ENCODE measurements at places on chromosomes 4 and X.
A peak's percentile ranks its signal among the peaks of the same experiment; 100 is the strongest.

DNA sequence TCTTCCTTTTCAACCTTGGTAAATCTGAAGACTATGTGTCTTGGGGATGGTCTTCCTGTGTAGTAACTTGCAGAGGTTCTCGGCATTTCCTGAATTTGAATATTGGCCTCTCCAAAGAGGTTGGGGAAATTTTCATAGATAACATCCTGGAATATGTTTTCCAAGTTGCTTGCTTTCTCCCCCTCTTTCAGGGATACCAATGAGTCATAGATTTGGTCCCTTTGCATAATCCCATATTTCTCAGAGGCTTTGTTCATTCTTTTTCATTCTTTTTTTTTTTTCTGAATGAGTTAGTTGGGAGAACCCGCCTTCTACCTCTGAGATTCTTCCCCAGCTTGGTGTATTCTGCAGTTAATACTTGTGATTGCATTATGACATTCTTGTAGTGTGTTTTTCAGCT lies 549.2 kb upstream of the AMOT start:
- DNase-seq = no peak

- no peak for DNase-seq
These were observed 236.4 kb upstream of the TTC29 start for GRCh38 chr4:147182041-147182440.

- no peak for DNase-seq
These were observed 82.0 kb upstream of the FAM241A start for GRCh38 chr4:112063260-112063659.

DNA sequence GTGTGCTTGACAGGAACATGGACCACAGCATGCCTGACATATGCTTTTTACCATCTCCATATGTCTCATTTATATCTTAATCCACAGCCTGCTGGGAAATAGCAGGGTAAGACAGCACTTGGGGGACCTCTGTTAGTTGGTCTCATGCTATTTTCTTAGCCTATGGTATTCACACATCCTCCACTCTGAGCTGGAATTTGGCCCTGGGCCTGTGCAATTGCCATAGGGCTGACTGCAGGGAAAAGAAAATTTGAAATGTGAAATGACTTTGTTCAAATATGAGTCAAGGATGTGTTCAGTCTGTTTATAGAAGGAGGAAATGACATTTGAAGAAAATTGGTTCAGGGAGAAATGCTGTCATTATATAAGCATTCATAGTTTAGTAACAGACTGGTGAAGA lies 9.6 kb upstream of the MAP7D3 start:
- DNase-seq = no peak

- DNase-seq = no peak
These were observed 94.9 kb upstream of the NKX1-1 start for GRCh38 chr4:1500966-1501753.

- no peak for DNase-seq
These were observed 578.6 kb downstream of the SPOCK3 start for GRCh38 chr4:166655705-166656104.

DNA sequence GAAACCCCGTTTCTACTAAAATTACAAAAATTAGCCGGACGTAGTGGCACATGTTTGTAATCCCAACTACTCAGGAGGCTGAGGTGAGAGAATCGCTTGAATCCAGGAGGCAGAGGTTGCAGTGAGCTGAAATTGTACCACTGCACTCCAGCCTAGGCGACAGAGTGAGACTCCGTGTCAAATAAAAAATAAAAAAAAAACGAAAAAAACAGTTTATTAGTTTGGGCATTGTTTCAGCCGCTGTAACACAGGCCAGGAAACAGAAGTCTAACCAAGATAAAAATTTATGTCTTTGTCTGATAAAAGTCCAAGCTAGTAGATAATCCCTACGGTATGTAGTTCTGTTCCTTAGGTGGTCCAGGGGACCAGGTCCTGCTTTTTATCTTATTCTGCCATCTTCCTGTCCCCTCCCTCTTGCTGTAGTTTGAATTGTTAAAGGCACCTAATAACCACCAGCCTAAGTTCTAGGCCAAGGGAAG lies 21.4 kb downstream of the USO1 start:
- no peak for DNase-seq

- no peak for DNase-seq
These were observed 3.0 kb downstream of the RAB9A start for GRCh38 chrX:13691841-13692371.

- no peak for DNase-seq
These were observed 14.1 kb downstream of the AMER1 start for GRCh38 chrX:64191281-64192010.

DNA sequence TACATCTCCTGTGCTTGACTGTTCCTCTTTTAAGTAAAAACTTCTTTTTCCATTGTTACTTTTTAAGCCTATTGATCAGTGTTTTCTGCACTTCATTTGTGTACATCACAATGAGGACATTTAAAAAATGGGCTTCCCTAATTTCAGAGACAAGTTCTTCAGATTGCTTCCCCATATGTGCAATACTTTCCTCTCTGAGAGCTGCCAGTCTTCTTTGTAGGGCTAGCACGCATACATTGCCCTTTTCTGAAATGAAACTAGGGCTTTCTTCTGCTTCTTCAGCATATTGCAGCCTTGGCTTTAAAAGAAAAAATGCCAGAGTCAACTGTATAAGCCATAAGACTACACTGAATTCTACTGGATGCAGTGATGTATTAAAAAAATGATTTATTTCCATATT lies 37.8 kb downstream of the FAT4 start:
- no peak for DNase-seq

- DNase-seq = no peak
These were observed 20.4 kb upstream of the NPY2R start for GRCh38 chr4:155187989-155188388.

GRCh38 chr4:2281575-2282343 lies 19.9 kb upstream of the MXD4 start:
- DNase-seq = no peak

GRCh38 chr4:48681856-48682255 lies 98.2 kb downstream of the FRYL start:
- no peak for DNase-seq

GRCh38 chr4:126071346-126072333 lies 756.9 kb downstream of the FAT4 start:
- peak; percentile 67 for DNase-seq

DNA sequence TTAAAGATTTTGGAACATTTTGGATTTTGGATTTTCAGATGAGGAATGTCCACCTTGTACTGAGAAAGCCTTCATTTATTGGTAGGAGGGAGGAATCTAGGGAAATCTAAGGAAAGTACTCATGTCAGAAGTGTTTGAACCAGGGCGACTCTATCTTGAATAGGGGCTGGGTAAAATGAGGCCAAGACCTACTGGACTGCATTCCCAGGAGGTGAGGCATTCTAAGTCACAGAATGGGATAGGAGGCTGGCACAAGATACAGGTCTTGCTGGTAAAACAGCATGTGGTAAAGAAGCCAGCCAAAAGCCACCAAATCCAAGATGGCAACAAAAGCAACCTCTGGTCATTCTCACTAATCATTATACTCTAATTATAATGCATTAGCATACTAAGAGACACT lies 118.9 kb downstream of the MXRA5 start:
- no peak for DNase-seq

DNA sequence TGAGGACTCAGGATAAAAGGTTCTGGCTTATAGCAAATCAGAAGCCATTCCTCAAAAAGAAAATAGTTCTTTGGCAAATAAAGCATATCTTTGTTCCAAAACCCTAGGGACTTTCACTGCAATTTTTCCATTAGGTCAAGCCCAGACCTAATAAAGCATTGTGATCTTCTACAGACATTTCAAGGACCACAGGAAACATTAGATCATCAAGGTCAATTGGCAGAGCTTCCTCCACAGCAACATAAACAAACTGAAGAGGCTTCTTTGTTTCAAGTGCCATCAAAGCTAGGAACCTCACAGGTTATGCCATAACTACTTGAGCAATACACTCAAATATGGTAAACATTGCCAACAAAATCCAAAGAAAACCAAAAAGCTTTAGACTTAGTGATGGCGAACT lies 144.9 kb downstream of the ANXA5 start:
- no peak for DNase-seq

DNA sequence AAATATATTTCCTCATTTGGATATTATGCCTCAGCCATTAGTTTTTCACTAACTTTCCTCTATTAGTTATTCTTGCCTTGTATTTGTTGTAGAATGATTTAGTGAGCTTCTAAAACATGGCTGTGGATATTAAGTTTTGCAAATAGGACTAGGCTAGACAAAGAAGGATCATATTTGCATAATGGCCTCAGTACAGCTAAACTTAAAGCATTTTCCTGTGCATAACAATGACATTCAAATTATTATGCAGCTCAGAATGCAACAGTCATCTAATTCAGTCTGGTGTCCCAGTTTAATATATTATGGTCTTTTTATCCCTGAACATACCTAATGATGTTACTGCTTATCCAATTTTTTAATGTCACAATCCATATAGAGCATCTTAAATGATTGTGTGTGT lies 155.3 kb upstream of the DDIT4L start:
- no peak for DNase-seq

- no peak for DNase-seq
These were observed 859.5 kb downstream of the STIM2 start for GRCh38 chr4:27720010-27720766.

- DNase-seq = no peak
These were observed 25.6 kb upstream of the TEX13C start for GRCh38 chrX:125293850-125294780.

DNA sequence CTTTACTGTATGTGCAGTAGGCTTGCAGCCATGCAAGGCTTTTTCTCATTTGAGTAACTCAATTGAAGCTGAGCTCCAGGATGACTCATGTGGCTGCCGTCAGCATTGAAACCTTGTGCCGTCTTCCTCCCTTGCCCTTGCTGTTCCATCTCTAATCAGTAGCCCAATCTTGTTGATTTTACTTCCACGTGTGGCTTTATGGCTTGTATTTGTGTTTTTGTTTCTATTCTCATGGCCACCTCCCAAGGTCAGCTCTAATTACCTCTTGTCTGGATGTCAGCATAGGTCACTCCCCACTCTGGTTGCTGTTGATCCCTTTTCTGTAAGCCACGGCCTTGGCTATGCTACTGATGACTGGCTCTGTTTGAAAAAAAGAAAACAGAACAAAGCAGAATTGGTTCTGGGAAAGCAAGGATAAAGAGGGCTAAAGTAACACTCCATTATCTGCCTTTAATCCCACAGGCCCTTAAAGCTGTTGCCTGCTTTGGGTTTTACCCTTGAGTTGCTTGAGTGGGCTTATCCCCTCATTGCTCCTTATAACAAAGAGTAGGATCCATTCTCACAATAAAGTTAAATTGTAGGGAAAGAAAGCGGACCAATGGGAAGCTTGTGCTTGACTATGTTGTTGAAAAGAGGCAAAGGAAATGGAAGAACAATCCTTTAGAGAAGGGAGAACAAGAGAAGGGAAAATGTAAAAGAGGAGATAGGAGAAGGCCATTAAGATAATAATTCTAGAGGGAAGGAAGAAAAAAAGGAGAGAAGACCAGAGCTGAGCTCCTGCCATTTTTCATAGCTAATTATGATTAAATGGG lies 173.9 kb upstream of the PGRMC2 start:
- peak; percentile 86 for DNase-seq

- peak; percentile 7 for DNase-seq
These were observed 1060.8 kb downstream of the FAT4 start for GRCh38 chr4:126375462-126376054.

GRCh38 chr4:173917255-173917960 lies 366.1 kb downstream of the FBXO8 start:
- DNase-seq = no peak

DNA sequence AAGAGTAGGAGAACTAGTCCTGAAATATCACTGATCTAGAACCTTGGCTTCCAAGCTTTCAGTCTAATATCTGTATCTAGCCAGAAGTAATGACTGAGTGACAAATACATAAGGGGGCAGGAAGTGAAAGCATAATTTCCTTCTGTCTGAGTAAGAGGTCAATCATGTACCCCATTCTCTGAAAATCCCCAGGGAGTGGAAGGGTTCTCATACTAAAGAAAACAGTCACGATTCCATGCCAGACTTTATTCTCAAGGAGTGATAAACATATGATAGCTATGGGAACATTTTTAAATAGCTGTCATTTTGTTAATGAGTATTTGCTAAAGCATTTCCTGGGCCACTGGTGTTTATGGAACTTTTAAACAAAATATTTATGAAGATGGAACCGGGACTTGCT lies 308.5 kb downstream of the ARHGAP24 start:
- no peak for DNase-seq

DNA sequence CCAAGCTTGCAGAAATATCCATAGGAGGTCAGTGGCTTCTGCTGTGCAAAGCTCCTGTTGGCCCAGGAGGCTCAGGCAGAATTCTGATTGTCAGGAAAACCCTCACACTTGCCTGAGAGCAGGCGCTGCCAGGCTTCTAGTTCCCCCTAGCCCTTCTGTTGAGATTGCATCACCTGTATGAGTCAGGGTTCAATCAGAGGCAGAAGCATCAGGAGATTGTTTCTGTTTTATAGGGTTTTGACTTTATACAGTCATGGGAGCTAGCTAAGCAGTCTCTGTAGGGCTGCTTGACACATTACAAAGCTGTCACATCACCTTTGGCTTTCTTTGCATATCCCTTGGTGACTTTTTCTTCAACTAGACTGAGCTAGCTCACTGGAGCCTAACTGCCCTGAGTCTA lies 27.8 kb downstream of the DIPK2B start:
- no peak for DNase-seq

- no peak for DNase-seq
These were observed 23.8 kb downstream of the FLNA start for GRCh38 chrX:154350429-154351182.

GRCh38 chr4:141402712-141403111 lies 182.0 kb downstream of the ZNF330 start:
- no peak for DNase-seq

DNA sequence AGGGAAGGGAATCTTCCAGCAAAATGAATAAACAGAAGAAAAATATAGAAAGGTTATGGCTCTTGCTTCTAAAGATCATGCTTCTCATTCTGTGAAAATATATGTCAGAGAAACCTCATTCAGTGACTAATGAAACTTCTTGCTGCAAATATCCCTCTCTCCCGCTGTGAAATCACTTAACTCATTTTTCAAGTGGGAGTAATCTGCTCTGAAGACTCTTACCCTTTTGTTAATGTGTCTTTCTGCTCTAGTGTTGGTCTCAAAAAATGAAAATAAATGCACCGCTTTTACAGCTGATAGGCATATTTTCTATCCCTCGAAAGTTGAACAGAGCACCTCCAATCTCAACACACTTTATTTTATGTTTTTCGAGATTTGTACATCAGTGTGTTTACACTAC lies 252.3 kb downstream of the NLGN4X start:
- no peak for DNase-seq

- no peak for DNase-seq
These were observed 22.6 kb downstream of the IRF2 start for GRCh38 chr4:184451726-184452125.

DNA sequence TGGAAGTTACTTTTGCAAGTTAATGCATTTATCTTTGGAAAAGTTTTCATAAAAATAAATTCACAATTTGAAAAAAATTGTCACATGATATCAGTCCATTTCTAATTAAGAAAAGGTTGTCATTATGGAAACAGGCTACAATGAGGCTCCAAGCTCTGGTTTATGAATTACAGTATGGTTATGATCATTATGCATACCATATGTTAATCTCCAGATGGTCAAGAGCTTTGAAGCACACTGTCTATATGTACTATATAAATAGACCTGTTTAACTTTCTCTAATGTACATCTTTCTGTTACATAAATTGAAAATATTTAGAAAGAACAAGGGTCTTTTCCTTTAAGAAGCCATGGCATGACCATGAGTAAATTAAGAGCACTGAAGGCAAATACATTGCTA lies 2338.8 kb downstream of the PCDH7 start:
- DNase-seq = no peak
